ENCODE measurements at places on chromosomes 5 and 9.
A peak's percentile ranks its signal among the peaks of the same experiment; 100 is the strongest.

GRCh38 chr5:50583621-50584020, 82.8 kb upstream of the PARP8 start:
- no peak for DNase-seq

- no peak for DNase-seq
Observed at GRCh38 chr9:212297-212696, 2.4 kb upstream of the DOCK8 start.

DNA sequence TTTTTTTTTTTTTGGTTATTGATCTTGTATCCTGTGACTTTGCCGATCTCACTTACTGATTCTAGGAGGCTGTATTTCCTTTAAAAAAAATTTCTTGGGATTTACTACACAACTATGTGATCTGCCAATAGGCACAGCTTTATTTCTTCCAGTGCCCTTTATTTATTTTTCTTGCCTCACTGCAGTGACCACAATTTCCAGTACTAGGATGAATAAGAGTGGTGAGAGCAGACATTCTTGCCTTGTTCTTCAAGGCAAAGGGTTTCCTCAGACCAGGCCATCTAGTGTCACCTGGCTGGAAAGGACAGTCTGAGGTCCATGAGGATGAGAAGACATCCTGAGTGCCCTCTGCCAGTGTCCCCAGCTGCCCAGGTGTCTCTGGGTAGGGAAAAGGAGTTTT, 265.4 kb downstream of the SPOCK1 start:
- peak; percentile 47 for DNase-seq

- DNase-seq: no peak
Observed at GRCh38 chr9:129311643-129312042, 133.6 kb upstream of the IER5L start.

DNA sequence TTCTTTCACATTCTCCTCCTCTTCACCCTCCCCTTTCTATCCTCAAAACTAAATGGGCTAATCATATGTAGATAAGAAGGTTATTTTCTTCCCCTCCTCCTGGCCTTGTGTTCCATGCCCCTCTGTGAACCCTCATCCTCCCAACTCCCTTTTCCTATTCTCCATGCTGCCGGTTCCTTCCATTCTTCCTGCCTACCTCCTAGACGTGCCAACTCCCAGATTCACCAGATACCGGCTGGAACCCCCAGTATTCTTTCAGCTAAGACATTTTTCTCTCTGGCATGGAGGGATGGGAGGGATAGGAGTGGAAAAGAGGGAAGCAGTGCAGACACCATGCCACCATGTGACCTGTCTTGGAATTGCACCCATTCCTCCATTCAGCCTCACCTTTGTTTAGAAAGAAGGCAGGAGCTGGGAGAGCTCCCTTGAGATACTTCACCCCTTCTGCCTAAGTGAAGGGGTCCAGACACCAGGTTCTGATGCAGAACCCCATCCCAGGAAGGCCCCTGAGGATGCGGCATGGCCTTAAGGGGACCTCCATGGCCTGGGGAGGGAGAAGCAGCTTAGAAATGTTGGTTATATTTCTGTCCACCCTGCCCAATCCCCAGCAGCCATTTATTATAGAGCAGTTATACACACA, 4.8 kb downstream of the DNAJB5 start:
- DNase-seq: peak; percentile 64
